Activated naive CD4-positive, alpha-beta T cell treated with anti-CD3 and anti-CD28 coated beads, Interleukin-2, amount 50 U/mL, for 72 hours (primary cell): ENCODE measurements at places on chromosomes 3 and 15.

GRCh38 chr3:95434491-95434890 lies 1371.6 kb downstream of the NSUN3 start:
- DNase-seq = no peak

DNA sequence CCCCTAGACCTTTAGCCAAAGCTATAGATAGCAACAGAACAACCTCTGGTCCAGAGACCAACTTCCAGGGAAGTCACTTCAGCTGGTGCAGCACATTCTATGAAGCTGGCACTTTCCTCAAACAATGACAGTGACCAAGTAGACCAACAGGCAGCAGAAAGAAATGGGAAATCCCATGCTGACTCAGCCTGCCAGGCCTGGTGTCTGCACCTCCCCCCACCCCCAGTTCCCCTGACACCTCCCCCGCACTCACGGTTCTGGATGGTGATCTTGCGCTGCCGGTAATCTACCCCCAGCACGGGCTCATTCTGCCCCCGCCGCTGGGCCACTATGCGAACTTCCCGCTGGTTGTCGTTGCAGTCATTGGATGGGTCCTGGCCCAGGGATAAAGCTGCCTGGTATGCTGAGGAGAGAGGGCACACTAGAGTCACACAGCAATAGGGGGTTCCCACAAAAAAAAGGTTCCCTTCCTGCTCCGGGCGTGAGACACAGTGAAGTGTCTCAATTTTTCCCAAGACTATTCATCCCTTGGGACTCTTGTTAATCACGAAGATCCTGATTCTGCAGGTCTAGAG lies 17.0 kb downstream of the ILDR1 start:
- DNase-seq = no peak

DNA sequence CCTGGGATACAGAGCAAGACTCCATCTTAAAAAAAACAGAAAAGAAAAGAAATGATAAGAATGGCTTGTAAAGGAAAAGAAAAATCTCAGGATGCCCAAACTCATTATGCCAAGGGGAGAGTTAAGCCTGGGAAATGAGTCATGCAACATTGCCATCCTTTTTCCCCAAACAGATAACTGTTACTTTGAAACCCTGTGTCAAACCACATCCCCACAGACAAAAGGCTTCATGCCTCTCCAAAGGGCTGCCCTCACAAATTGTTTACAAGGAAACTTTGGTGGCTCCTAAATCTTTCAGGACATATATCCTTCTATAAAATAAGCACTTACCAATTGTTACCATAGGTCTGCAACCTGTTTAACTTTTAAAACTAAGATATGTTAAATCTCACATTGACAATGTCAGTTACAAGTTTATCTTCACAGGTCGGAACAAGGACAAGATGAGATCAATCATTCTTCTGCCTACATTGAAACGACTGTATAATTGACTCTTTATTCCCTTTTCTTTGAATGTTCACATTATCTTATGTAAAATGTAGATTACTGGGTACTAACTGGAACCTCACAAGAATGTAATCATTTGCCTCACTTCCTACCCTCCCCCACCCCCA lies 18.6 kb upstream of the SENP7 start:
- no peak for DNase-seq

GRCh38 chr3:28081533-28081947 lies 159.9 kb upstream of the CMC1 start:
- no peak for DNase-seq

DNA sequence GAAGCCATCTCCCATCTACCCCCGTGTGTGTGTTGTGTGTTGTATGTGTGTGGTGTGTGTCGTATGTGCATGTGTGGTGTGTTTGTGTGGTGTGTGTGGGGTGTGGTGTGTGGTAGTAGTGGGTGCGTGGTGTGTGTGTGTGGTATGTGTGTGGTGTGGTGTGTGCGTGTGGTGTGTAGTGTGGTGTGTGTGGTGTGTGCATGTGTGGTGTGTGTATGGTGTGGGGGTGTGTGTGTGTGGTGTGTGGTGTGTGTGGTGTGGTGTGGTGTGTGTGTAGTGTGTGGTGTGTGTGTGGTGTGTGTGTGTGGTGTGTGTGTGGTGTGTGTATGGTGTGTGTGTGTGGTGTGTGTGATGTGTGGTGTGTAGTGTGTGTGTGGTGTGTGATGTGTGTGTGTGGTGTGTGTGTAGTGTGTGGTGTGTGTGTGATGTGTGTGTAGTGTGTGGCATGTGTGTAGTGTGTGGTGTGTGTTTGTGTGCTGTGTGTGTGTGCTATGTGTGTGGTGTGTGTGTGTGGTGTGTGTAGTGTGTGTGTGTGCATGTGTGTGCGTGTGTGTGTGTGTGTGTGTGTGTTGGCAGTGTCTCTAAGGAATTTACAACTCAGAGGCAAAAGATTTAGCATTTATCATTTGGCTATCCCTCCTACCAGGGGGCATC lies 156.3 kb upstream of the TMEM108 start:
- DNase-seq = no peak

DNA sequence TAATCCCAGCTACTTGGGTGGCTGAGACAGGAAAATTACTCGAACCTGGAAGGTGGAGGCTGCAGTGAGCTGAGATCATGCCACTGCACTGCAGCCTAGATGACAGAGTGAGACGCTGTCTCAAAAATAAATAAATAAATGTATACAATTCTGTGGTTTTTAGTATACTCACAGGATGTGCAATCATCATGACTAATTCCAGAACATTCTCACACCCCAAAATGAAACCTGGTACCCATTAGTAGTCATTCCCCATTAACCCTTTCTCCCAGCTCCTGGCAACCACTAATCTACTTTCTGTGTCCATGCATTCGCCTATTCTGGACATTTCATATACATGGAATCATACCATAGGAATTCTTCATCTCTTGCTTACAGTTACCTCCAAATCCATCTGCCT lies 44.5 kb downstream of the LRRFIP2 start:
- no peak for DNase-seq

DNA sequence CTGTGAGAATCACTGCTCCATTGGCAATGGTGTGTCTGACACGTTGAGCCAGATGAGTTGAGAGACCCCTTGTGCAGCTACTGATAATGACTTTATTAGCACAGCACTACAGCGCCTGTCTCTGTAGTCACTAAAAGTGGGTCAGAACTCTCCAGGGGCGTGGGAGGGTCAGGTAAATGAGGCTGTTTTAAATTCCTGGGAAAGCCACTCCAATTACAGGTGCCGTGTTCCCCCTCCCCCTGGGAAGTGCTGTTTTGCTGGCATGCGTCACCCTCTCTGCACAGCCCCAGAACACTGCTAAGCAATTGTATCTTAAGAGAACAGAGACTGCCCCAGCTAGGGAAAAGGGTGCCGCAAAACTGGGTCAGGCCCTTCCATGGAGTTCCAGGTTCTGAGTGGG lies 21.5 kb upstream of the CPNE9 start:
- no peak for DNase-seq

DNA sequence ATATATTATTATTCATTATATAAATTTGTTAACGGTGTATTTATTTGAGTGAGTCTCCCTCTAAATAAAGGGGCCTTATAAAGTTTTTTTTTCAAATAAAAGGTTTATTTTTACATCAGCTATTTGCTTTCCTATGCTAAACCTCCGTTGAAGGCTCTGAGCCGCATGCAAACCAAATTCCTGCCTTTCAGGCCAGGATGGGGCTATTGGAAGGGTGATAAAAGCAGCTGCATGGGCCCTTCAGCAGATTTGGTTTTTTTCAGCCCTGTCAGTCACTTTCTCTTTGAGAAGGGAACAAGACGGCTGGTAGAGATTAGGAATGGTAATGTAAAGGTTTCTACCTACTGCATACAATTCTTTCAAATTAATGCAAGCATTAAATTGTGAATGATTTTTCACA lies 244.2 kb downstream of the WNT5A start:
- DNase-seq = no peak

DNA sequence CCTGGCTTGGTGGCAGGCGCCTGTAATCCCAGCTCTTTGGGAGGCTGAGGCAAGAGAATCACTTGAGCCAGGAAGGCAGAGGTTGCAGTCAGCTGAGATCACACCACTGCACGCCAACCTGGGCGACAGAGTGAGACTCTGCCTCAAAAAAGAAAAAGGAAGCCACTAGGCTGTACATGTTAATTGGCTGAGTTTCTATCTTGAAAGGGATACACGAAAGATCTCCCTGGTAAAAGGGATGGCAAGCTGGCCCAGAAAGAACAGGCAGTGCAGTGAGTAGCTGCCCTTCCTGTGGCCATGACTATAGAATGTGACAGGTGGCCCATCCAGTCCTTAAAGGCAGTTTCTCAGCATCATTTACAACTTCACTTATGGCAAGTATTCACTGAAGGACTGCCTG lies 12.3 kb downstream of the LRIG1 start:
- no peak for DNase-seq

DNA sequence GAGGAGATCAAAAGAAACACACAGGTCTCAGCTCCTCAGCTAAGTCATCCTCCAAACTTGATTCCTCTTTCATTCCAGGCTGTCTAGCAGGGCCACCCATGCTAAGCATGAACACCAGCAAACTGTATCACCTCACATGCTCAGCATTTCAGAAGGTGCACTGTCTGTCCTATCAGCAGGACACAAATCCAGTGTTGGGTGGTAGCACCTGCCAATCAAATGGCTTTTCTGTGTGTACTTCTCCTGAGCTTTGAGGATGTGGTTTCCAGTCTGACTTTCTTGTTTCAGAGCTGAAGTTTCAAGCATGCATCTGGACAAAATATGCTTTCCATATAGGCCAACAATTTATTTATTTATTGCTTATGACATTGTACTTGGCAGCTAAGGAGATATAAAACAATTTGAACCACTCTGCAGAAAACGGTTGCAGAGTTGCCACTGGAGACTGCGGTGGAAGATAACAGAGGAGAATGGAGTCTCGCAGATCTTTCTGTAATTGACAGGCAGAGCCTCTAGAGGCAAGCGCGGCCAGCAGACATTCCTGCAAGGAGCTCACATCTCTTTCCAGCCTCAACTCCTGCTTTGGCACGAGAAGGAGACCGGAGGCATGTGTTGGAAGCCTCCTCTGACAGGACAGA lies 167.1 kb upstream of the WNT5A start:
- no peak for DNase-seq

- no peak for DNase-seq
Measured at GRCh38 chr15:57048930-57049549, 130.6 kb downstream of the TCF12 start.

DNA sequence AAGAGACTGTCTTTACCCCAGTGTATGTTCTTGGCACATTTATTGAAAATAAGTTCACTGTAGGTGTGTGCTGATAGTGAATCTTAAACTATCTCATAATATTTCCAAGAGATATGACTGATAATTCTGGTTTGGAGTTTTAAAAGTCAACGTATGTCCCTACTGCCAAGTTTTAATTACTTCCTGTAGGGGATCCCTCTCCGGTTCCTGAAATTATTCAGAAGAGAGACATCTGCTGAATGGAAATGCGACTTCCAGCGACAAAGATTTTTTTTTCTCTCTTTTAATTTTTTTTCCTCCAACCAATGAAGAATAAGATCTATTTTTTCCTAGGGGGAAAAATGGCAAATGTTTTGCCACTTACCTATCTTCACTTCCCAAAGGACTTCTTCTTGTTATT lies 498.9 kb upstream of the TGFBR2 start:
- no peak for DNase-seq

DNA sequence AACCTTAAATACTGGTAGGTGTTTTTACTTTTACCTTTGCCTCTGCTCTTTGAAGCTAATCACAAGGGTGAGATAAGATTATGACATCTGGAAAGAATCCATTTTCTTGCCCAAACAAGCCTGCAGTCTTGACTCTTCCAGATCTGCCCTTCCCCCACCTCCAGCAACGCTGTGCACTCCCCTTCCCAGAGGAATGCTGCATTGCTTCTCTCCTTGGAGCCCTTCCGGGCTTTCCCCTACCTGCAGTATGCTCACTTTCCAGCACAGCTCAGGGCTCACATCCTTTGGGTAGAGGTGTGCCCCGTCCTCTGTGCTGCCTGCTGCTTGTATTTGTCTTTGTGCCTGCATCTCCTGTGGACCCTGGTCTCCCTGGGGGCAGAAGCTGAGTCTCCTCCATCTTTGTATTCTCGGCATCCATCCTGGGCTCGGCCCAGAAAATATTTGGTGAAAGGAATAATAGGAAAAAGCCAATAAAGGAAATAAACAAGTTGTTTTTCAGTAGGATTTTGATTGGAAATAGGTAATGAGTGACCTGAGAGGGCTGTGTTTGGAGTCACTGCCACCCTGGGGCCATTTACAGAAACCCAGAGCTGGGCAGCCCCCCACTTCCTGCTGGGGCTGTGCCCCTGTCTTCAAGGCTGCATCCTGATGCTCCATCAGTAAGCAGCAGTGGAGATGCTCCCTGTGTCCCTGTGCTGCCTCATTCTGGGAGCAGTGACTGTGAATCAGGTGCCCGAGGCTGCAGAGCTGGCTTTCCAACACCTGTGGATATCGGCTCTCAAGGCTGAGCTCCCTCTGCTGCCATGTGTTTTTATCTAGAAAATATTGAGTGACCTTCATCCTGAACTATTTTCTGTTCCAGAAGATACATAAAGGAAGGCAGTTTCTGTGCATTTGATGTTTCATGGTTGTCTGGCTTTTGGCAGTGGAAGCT lies 117.5 kb downstream of the EEFSEC start:
- DNase-seq = no peak

DNA sequence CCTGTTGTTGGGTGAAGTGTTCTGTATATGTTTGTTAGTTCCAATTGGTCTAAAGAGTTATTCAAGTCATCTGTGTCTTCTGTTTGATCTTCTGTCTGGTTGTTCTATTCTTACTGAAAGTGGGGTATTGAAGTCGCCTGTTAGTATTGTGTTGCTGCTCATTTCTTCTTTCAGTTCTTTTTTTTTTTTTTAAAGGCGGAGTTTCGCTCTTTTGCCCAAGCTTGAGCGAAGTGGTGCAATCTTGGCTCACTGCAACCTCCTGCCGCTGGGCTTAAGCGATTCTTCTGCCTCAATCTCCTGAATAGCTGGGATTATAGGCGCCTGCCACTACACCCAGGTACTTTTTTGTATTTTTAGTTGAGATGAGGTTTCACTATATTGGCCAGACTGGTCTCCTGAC lies 23.5 kb downstream of the PFN2 start:
- no peak for DNase-seq

GRCh38 chr3:106063909-106064308 lies 195.1 kb upstream of the CBLB start:
- DNase-seq = no peak

- DNase-seq = no peak
Measured at GRCh38 chr3:72899349-72899765, 11.5 kb downstream of the GXYLT2 start.

DNA sequence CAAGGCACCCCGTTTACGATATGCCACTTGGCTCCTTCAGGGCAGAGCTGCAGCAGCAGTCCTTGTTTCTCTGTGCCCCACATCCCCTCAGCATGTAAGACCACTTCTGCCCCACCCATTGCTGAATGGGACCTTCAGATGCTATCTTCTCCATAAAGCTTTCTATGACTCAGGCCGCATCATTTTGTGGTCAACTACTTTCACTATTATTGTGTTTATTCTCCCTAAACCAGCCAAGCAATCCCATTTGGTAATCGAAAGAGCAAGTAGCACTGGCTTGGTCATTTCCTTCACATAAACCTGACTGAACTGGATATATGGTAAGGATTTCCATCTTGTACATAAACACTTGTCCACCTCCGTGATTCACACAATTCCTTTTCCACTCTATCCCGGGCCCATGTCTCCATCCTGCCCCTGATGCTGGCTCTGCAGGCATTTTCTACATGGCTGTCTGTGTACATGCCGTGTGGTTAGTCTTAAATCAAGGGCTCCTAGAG lies 25.7 kb downstream of the LIPC start:
- no peak for DNase-seq

- DNase-seq = no peak
Measured at GRCh38 chr3:131216330-131216729, 165.2 kb upstream of the NUDT16 start.

GRCh38 chr3:12648384-12648959 lies 15.4 kb downstream of the RAF1 start:
- DNase-seq = no peak

GRCh38 chr3:119492810-119493209 lies 5.5 kb upstream of the TIMMDC1 start:
- no peak for DNase-seq
